ENCODE measurements at places on chromosomes 5 and 9.

GRCh38 chr9:134852906-134853654, 27.5 kb upstream of the FCN2 start:
- no peak for DNase-seq

GRCh38 chr9:94534901-94535300, 20.0 kb upstream of the PCAT7 start:
- DNase-seq, result no peak

DNA sequence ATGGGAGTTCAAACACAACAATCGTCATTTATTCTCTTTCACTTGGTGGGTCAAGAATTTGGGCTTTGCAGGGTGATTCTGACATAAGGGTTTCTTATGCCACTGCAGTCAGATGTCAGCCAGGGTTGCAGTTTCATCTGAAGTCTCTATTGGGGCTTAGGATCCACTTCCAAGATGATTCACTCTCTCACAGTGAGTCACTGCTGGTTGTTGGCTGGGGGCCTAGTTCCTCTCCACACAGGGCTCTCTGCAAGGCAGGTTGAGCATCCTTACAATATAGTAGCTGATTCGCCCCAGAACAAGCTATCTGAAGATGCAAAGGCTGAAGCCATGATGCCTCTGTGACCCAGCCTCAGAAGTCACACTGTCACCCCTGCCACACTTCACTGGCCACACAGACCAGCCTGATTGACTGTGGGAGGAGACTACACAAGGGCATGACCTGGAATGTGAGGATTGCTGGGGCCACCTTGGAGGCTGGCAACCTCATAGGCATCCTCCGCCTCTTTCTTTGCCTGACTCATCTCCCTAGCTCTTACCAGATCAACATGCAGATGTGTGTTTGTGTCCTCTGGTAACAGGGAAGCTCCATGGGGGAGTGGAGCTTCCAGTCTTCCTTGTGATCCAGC, 4.5 kb upstream of the CARD19 start:
- no peak for DNase-seq

- no peak for DNase-seq
Observed at GRCh38 chr9:74503219-74503618, 6.1 kb downstream of the RORB start.

GRCh38 chr5:63878788-63879187, 83.5 kb downstream of the HTR1A start:
- DNase-seq, result no peak

DNA sequence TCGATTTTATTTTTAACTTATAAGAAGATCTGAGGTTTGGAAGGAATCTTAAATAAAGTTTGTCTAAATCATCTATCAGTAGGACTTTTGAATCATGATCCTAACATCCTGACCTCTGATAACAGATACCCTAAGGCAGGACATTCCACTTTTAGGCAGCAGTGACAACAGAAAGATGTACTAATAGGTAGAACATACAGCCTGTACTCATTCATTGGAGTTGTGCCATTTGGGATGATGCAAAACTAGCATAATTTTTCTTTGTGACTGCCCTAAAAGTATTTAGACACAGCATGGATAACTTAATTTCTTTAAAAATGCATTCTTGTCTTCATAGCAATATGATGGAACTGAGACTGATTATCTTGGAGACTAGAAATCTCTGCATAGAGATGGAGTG, 39.7 kb downstream of the CDC42SE2 start:
- no peak for DNase-seq

DNA sequence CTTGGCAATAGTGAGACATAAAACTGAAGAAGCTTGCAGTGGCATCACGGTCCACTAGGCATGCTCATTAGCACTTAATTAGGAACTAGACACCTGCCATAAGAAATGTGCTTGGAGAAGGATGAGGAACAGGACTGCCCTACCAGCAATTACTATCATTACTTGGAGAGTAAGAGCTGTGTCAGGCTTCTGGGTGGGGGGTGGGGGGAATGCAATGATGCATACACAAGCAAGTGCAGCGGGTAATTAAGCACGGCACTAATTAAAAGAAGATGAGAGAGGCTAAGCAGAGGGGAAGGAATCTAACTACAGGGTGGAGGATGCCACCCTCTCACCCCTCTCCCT, 53.1 kb downstream of the TLE1 start:
- DNase-seq, result no peak

- DNase-seq, result no peak
Observed at GRCh38 chr5:91341154-91341553, 42.0 kb downstream of the ARRDC3 start.

- DNase-seq, result no peak
Observed at GRCh38 chr5:11733840-11734192, 170.4 kb downstream of the CTNND2 start.

Data from NCI-H187 treated with DMSO at 0.1 percent for 48 hours (cell line).